H4 (cell line): ENCODE measurements at places on chromosomes 2 and 18.

DNA sequence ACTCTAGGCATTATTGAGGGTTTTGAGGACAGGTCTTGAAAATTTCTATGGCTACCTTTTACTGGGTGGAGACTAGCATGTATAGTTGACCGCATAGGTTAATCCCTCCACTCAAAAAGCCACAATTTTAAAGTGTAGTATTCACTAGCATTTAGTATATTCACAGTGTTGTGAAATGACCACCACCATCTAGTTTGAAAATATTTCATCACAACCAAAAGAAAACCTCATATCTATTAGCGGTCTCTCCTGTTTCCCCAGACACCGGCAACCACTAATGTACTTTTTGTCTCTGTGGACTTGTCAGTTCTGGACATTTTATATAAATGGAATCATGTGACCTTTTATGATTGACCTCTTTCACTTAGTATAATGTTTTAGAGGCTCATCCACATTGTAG is 53.9 kb downstream of the MSH2 start:
- DNase-seq: no peak

GRCh38 chr2:239820836-239821693 is 204.1 kb downstream of the NDUFA10 start:
- no peak for DNase-seq

GRCh38 chr2:105768176-105768575 is 23.5 kb downstream of the NCK2 start:
- DNase-seq: no peak

GRCh38 chr2:17059458-17059857 is 393.8 kb upstream of the CYRIA start:
- DNase-seq: no peak

- DNase-seq: no peak
These were observed 171.6 kb downstream of the PIK3C3 start for GRCh38 chr18:42126586-42126985.

- DNase-seq: no peak
These were observed 5.3 kb upstream of the PAX3 start for GRCh38 chr2:222303828-222304736.

- DNase-seq: no peak
These were observed 40.3 kb downstream of the PMAIP1 start for GRCh38 chr18:59940068-59940467.

DNA sequence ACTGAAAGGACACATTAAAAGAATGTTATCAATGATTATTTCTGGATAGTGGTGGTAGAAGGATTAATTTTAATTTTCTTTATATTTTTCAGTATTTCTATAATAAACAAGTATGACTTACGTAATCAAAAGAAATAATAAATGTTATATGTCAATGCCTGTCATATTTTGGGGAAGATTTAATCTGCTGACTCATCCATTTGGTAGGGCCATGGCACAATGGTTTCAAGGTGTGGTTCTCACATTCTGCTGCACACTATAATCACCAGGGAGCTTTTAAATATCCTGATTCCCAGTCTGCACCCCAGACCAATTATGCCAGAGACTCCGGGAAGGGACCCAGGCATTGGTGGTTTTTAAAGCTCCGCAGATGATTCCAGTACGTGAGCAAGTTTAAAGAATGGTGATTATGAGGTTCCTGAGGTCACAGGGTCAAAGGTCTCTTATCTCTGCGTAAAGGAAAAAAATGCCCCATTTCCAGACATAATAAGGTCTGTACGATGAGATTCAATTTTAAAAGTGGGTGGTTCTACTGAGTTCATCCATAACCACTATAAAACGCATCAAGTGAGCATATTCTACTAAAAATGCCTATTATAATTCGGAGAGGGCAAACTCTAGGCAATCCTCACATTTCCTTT is 27.2 kb downstream of the WIPF1 start:
- DNase-seq: no peak

DNA sequence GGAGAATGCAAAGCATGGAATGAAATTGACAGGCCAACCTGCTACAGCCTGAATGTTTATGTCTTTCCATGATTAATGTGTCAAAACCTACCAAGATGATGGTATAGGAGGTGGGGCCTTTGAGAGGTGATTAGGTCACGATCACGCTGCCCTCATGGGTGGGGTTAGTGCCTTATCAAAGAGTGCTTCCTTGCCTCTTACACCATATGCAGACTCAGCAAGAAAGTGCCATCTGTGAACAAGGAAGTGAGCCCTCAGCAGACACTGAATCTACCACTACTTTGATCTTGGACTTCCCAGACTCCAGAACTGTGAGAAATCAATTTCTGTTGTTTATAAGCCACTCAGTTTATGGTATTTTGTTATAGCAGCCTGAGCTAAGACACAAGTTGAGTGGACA is 147.5 kb upstream of the BCL2L11 start:
- no peak for DNase-seq

DNA sequence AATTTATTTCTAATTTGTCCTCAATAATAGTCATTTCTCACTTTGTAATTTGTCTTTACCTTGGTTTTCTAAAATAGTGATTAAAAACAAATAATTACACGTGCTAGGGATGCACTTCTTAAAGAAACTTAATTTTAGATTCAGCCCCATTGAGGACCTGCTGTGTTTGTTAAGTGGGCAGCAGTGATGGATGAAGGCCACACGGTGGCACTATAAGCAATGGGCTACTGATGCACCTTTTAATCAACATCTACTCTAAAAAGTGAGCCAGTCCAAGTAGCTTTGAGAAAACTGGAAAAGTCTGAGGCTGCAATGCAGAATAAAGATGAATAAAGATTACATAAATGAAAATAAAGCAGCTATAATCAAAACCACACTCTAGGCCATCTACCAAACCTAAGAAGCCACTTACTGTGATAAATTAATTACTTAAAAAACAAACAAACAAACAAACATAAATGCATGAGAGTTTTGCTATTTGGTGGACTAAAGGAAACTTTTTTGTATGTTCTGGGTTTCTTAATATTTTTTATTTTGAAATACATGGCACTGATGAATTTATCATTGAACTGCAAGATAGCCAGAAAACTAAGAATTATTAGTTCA is 89.3 kb downstream of the PDE11A start:
- peak; percentile 51 for DNase-seq

GRCh38 chr2:34652636-34653035 is 1053.5 kb upstream of the FAM98A start:
- DNase-seq: no peak

- no peak for DNase-seq
These were observed 58.4 kb downstream of the TXNL1 start for GRCh38 chr18:56580026-56580425.

DNA sequence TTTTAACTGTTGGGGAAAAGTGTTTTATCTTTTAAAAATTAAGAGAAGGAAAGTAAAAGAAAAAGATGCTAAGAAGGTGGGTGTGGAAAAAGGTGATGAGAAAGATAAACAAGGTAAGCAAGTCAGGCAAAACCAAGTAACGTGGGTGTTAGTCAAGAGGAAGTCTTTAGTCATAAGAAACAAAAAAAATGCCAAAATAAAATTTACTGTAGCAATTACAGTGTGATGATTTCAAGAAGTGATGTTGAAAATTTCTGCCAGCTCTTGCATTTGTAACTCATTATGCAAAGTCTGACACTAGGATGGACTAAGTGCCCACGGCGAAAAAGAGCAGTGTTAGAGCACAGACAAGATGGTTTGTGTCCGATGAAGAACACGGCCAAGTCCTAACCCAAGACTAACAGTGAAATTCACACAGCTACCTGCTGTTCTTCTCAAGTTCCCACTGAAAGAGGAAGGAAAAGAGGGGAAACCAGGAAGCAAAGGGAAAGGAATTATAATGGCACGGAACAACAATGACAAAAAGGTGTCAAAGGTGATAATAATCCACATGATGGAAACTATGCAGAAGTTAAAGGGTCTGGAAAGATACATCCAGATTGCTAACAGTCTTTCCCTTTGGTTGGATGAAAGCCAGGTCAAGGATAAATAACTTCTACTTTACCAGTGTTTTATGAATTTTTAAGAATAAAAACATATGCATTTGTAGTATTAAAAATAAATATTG is 34.1 kb downstream of the NOL10 start:
- no peak for DNase-seq

- DNase-seq: no peak
These were observed 69.2 kb downstream of the SPAG16 start for GRCh38 chr2:213353419-213353818.

GRCh38 chr2:42256505-42256904 is 87.4 kb downstream of the EML4 start:
- DNase-seq: no peak

- no peak for DNase-seq
These were observed 3.7 kb upstream of the LIMS2 start for GRCh38 chr2:127678991-127679390.

DNA sequence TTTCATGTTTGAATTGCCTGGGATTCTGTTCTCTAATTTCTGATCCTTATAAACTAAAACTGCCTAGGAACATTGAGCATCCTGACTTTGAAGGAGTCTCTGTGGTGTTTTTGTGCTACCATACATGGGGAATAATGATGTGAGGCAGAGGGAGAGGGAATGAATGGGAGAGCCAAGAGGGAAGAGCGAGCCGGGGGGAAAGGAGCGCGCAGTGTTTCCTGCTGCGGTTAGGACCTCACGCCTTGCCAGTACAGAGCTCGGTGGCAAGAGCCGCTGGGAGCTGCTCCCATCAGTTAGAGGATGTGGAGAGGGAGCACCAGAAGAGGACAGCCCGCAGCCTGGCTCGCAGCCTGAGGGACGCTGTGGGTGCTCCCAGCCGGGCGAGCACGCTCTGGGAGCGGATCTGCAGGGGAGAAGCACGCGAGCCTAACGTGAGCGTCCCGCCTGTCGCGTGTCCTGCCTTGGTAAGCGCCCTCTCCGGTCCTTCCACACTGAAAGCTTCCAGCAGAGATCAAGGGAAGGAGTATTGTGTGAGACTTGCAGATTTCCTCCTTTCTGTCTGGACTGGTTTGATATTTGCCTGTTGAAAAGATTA is 114.7 kb downstream of the FAM210A start:
- DNase-seq: no peak

GRCh38 chr18:48594471-48595094 is 55.8 kb downstream of the CTIF start:
- DNase-seq: no peak

GRCh38 chr18:75437979-75438378 is 10.5 kb upstream of the SMIM21 start:
- DNase-seq: no peak

- no peak for DNase-seq
These were observed 9.3 kb downstream of the IL1F10 start for GRCh38 chr2:113076954-113077669.

GRCh38 chr18:75408554-75409506 is 18.7 kb downstream of the SMIM21 start:
- DNase-seq: peak; percentile 96

DNA sequence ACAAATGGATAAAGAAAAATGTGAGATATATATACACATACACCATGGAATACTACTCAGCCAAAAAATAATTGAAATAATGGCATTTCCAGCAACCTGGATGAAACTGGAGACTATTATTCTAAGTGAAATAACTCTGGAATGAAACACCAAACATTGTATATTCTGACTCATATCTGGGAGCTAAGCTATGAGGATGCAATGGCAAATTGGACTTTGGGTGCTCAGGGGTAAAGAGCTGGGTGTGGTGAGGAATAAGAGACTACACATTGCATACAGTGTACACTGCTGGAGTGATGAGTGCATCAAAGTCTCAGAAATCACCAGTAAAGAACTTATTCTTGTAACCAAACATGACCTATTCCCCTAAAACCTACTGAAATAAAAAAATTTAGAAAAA is 636.0 kb upstream of the LRATD1 start:
- no peak for DNase-seq

DNA sequence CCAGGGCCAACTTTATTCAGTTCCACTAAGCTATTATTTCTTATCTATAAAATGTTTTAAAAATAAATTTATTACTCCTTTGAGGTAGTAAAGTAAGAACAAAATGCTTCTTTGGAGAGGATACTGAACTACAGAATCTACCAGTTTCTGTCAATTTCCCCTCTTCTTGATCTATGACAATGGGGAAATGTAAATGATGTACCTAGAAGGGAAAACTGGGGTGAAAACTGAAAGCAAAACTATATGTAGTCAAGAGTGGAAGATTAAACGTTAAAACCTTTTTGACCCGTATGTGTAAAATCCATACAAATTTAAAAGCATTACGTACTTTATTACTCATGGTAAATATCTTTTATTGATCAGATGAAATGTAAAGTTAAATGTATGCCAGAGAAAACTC is 1287.8 kb upstream of the TMEFF2 start:
- DNase-seq: no peak

DNA sequence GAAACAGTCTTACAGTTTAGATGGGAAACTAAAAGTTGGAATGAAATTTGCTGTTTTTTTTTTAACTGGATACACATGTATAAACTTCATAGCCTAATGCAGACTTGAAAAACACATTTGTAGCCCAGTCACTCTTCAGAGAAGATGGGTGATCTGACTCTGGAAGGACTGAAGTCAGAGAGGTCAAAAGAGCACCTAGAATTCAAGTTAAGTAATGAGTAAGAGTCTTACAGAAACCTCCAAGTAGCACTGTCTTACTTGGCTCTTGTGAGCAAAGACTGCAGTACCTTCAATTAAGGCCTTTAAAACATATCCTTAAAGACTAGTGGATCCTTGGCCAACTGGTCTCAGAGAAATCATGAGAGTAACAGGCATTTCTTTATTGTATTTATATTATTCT is 41.9 kb downstream of the TRAPPC8 start:
- no peak for DNase-seq

GRCh38 chr2:65722028-65722778 is 289.8 kb upstream of the SPRED2 start:
- no peak for DNase-seq

GRCh38 chr2:182767578-182767977 is 51.5 kb downstream of the DNAJC10 start:
- peak; percentile 36 for DNase-seq

DNA sequence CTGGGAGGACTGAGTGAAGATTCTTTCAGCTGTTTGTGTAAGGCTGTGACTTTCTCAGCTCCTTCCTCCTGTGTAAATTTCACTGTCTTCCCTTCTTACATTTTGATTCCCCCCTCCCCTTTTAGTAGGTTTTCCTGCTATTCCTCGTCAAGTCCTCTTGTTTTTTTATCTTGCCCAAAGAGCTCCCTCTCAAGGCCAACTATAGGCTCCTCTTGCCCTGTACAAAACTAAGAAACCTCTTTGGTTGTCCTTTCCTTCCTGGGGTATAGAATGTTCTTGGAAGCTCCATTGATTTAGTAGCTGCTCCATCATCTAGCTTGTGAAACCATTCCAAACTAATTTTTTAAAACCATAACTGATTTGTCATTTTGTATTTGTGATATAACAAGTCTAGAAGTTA is 7.3 kb downstream of the CCDC121 start:
- DNase-seq: no peak

- DNase-seq: peak; percentile 54
These were observed at the start of gene MARCHF4 for GRCh38 chr2:216371721-216372702. TSS of gene MARCHF4 (minus strand) at chr2:216372483. CDS start at chr2:216370260, 2,223 bp downstream.

DNA sequence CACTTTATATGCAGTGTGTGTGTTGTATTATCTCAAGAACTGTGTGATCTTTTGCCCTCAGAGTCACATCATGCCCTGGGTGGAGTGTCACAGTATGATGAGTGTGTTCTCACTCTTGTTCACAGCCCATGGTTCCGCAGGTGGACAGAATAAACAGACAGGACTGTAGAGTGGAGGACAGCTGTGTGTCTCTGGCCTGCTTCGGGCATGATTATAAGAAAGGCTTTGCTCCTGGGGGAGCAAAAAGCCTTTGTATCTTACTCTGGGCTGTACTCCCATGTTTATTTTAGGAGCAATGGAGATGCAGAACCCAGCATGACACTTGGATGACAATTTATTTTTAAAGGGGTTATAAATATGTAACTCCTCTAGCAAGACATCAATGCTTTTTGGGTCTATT is 371.7 kb upstream of the MEX3C start:
- DNase-seq: no peak
